ENCODE measurements at places on chromosomes 12 and 14.

- DNase-seq = no peak
Measured at GRCh38 chr12:101968770-101969169, 91.4 kb downstream of the DRAM1 start.

DNA sequence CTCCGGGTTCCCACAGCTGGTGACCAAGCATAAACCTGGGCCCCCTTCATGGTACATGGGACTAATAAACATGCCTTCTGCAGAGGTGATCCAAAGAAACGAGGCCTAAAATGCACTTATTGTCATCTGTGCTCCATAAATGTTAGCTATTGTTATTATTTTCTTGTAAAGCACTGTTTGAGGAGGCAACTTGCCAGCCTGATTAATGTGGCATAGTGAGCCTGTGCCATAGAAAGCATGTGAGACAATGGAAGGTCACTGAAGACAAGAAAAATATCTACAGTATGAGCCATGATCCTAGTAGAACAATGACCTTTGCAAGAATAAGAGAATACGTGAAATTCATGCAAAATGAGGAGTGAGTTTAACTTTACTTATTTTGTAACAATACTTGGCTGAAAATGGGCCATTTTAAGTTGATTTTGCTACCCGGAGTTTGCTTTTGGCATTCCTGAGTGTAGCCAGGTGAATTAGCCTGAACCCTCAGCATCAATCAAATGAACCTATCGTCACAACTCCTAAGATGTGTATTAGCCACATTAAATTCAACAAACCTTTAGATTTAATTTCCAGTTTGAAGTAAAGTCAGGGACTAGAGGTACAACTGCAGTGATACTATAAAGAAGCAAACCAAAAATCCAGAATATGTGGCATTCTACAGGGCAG is 52.2 kb downstream of the CPM start:
- no peak for DNase-seq

DNA sequence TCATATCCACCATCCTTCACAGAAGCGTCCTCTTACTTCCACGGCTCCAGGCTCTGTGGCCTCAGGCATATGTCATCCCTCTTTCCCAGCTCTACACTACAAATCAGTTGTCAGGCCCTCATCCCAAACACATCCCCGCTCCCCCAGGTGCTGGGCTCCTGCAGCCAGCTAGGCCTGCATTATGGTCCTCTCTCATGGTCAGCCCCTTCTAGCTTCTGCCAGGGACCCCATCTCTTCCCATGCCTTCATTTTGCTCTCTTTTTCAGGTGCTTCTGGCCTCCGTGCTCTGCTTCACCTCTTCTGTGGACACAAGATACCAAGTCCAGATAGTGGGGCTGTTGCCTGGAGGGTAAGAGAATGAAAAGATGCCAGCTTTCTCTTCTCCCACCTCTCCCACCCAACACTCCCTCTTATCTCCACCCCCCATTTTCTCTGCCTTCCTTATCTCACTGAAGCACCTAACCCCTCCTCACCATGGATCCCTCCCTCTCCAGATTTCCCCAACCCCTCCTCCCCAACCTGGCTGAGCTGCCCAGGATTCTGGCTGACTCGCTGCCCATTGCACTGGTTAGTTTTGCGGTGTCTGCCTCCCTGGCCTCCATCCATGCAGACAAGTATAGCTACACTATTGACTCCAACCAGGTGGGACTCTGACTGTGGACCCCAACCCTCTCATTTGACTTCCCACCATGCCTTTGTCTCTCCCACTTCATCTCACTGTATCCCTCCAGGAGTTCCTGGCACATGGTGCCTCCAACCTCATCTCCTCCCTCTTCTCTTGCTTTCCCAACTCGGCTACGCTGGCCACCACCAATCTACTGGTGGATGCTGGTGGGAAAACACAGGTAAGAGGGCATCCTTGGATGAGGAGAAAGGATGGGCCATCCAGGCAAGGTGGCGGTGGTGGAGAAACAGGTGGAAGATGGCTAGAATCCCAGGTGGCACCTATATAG is 10.4 kb downstream of the B4GALNT1 start:
- no peak for DNase-seq

GRCh38 chr12:14854586-14855183 is 11.4 kb upstream of the ART4 start:
- DNase-seq = no peak

GRCh38 chr12:117064049-117064448 is 35.2 kb downstream of the TESC start:
- no peak for DNase-seq

- DNase-seq = peak; percentile 94
Measured at GRCh38 chr14:23182372-23183157, 895 bp downstream of the SLC7A8 start.

GRCh38 chr12:120368789-120369602 is at the start of gene MSI1:
MSI1 (minus strand) TSS chr12:120369164; CDS start chr12:120369091, 73 bp downstream.
- DNase-seq = no peak

DNA sequence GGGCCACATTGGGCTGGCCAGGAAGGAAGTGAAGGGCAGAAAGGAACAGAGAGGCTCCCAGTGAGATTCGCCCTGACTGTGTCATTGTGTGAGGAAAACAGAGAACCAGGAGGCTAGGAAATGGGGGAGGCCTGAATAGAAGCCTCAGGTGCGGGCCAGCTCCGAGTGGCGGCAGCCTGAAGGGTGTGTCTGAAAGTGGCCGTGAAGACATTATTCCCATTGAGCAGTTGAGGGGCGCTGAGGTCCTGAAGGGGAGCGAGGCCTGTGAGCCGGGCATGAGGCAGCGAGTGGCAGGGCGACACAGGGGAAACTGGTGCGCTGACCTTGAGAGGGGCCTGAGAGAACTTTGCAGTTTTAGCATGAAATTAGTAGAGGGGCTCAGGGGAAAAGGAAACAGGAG is 6.9 kb downstream of the CLBA1 start:
- no peak for DNase-seq

DNA sequence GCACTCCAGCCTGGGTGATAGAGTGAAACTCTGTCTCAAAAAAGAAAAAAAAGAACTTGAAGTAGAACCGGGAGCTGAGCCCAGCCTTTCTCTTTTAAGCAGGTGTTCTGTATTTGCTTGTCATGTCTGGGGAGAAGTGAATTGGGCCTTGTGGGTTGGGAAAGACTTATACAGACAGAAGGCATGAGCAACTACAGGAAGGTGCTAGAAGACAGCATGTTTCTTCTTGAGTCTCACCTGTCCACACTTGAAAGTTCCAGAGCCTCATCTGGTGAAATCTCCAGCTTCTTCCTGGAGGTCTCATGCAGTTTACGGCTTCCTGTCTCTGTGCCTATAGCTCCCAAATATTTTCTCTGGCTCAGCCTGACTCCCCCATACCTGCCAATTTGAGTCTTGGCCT is 2.5 kb downstream of the PGAM5 start:
- DNase-seq = no peak

DNA sequence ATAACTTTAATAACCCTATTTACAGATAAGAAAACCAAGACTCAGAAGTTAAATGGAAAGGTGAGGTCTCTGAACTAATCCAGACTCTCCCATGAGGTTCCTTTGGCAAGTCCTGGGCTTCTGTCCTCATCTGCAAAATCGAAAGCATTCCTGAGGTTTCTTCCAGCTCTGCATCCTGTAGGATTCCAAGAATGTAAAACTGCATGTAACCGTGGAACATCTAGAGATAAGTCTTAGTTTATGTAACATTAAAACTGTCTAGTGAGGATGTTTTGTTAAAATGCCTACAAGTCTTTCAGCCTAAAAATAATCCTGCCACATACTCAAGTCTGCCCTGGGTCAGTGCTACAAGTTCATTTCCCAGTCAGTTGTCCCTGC is 7.3 kb upstream of the ITFG2 start:
- DNase-seq = no peak

DNA sequence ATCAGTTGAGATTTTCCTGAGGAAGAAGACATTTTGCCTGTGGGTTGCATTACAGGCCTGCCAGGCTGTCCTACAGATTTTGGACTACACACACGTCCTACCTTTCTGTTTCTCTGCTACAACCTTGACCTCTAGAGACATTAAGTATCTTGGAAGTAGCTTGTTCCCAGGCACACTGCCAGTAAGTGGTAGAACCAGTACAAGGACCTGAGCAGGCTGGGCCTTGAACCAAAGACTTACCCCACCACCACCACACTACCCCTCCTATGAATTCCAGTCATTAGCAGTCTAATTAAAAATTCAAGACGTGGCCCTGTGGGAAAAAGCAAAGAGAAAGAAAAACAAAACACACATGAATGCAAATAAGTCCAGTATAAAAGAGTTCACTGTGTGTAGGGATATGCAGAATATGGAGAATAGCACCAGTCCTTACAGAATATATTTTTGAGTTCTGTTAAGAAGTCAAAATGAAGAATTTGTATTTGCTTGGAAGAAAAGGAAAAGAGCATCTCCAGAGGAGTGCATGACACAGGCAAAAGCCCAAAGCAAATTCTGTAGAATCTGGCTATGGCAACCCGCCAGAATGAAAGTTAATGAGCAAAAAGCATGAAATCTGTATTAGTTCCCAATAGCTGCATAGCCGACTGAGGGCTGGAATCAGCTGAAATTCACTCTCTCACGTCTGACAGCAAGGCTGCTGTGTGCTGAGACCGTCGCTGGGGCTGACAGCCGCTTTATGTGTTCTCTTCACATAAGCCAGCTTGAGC is 74.3 kb upstream of the ST8SIA1 start:
- DNase-seq = no peak

DNA sequence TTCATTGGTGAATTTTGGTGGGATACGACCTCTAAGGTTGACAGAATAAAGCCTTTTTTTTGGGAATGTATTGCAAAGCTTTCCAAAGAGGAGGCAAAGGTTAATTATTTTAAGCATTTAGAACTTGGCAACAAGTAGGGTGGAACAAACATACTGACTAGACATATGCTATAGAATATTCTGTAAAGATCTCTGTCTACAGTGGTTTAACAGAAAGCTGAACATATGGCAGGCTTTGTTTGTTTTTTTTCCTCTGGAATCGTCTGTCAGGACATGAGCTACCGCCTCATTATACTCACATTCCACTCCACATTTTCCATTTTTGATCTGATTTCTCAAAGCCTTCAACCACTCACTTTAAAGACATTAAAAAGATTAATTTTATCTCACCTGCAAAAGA is 153.4 kb upstream of the PELI2 start:
- DNase-seq = no peak

GRCh38 chr12:90770861-90771260 is 184.1 kb downstream of the CCER1 start:
- DNase-seq = no peak

- no peak for DNase-seq
Measured at GRCh38 chr12:44875954-44876543, at the start of gene NELL2. NELL2 (minus strand) TSS chr12:44876315; CDS start chr12:44875869, 446 bp downstream.

DNA sequence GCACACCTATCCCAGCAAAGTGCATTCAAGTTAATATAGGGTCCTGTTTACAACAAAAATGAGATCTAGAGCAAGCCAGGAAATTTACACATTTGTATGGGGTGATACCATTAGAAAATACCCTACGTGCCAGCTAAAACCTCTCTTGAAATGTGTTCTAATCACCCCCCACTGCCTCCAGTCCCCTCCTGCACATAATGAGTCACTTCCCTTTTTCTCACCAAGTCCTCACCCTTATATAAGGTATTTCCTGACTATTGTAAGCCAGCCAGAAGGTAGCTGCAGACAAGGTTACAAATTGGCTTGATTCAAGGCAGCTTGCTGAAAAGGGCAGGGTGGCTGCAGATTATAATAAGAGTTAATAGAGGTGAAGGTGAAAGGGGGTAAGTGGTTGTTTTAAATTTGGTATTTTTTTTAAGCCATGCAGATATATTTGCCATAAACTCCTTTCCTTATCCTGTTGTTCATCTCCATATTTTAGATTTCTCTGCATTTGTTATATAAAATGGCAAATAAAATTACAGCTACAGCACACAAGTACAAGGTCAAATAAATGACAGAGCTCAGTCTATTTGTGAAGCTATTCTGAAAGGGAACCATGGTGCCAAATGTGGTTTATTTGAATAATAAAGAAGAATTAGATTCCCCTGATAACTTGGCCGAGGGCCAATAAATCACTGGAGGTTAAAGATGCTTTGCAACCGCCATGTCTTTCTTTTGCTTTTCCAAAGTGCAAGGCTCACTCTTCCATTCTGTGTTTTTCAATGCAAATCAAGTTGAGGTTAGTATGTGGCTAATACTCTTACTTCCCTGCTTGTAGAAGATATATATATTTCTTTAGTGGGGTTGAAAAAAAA is 385.9 kb downstream of the EGLN3 start:
- peak; percentile 99 for DNase-seq

DNA sequence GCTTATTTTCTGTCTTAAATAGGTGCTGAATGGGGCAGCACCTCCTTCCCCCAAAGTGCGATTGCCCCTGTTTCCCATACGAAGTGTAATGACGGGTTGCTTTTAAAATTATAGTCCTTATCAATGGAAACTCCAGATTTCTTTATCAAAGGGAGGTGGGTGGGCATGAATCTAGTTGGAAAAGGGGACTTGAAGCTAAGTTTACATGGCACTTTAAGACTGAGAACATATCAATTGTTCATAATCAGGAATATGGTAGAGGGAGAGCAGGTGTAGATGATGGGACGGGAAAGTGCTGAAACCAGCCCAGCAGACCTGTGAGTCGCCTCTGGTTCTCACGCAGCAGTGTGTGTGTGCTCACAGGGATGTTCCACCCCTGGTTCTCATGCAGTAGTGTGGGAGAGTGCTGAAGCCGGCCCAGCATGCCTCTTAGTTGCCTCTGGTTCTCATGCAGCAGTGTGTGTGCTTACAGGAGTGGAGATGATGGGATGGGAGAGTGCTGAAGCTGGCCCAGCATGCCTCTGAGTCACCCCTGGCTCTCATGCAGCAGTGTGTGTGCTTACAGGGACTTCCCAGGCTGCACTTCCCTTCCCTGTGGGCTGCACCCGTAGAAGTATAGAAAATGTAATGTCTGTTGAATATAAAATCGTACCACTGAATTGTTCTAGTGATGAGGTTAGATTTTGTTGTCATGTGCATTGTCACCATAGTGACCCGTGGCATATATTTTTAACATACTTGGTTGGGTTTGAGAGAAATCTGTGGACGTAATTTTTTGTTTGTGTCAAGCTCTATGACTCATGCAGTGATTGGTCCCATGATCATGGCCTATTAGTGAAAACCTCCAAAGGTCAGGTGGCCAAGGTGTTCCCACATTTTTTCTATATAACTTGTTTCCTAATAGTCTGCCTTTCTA is 51.6 kb downstream of the GPATCH2L start:
- no peak for DNase-seq

GRCh38 chr12:59643550-59643949 is 47.7 kb downstream of the SLC16A7 start:
- DNase-seq = no peak

- DNase-seq = no peak
Measured at GRCh38 chr12:102317155-102317554, 119.5 kb upstream of the PMCH start.

- no peak for DNase-seq
Measured at GRCh38 chr14:92254786-92255185, 68.2 kb upstream of the SLC24A4 start.

DNA sequence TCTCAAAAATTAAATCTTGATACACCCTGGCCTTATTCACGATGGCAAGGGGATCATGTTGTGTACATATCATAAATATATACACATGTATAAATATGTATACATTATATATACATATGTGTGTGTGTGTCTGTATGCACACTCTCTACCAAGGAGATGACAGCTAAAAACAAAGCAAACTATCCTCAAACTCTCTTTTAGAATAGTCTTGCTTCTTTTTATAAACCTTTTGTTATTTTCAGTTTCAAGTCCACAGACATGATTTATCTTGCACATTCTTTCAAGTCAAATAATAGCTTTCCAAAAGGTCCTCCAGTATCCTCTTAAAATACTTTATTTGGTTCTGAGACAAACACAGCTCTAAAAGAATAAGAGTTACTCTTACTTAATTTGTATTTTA is 8.4 kb downstream of the ANO6 start:
- no peak for DNase-seq
